ENCODE measurements at places on chromosomes 1 and 21. TPM values are rescaled to one million over a fixed set of nuclear protein-coding genes. Genes with fewer than 3 reads are reported as not detected.

The CTSS gene
- total RNA-seq, result 19.6 TPM

The GRIK1 gene
- not detected for total RNA-seq

The FAM72C gene
- total RNA-seq, result 0.33 TPM

The ITLN2 gene
- total RNA-seq, result not detected

The RHD gene
- not detected for total RNA-seq

The AIRE gene
- total RNA-seq, result under 0.01 TPM

The PADI4 gene
- total RNA-seq, result not detected

The SLFNL1 gene
- 0.57 TPM for total RNA-seq

The RNF207 gene
- total RNA-seq, result 8.9 TPM

The AGTRAP gene
- total RNA-seq, result 50.6 TPM

The UFC1 gene
- 105 TPM for total RNA-seq

The PRAMEF13 gene
- total RNA-seq, result not detected

The KRTAP10-6 gene
- total RNA-seq, result not detected

The MAP10 gene
- 2.0 TPM for total RNA-seq

The NUF2 gene
- total RNA-seq, result 23.5 TPM

The ANKRD13C gene
- 30.6 TPM for total RNA-seq

The CACHD1 gene
- total RNA-seq, result 7.8 TPM

All from vein endothelial cell (primary cell).